ENCODE measurements at places on chromosomes 11 and 22.
A peak's percentile ranks its signal among the peaks of the same experiment; 100 is the strongest.

DNA sequence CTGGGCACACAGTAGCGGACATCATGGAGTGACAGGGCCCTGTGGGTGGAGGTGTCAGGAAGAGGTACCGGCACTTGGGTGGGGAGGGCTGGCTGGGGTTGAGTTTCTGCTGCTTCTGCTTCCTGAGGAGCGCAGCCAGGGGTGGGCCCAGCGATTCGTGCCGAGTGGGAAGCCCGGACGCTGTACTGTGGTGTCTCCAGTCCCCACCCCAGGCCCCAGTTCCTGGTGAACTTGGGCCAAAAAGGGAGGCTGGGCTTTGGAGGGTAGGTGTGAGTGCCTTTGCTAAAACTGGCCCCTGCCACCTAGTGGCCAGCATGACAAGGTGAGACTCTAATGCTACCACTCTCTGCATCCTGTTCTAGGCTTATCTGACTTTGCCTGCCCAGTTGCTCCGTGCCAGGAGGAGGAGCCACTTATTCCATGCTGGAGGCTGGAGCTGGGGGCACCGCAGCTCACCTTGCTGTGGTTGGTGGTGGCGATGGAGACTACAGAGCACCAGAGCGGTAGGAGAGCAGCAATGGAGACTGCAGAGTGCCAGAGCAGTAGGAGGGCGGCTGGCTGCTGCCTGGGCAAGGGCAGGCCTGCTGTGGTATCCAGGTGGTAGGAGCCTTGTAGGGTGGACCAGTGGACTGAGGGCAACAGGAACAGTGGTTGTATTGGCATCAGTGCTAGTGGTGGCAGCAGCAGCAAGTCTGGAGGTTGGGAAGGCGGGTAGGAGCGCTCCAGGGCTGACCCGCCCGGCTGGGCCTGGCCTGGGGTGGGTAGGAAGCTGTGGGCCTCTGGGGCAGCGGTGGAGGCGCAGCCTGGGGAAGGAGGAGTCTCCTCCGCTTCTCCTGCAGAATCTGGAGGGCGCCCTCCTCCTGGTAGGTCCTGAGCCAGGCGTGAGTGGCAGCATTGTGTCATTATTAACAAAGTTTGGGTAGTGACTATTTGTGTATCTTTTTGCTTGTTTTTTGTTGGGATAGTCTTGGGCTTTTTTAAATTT is 2.2 kb upstream of the RFPL2 start:
- no peak for DNase-seq

- DNase-seq, result no peak
These were observed 29.9 kb upstream of the COMT start for GRCh38 chr22:19911540-19912270.

- no peak for DNase-seq
These were observed 7.2 kb upstream of the PLXNB2 start for GRCh38 chr22:50314455-50315288.

- no peak for DNase-seq
These were observed 93.2 kb downstream of the TBC1D22A start for GRCh38 chr22:46855681-46856080.

DNA sequence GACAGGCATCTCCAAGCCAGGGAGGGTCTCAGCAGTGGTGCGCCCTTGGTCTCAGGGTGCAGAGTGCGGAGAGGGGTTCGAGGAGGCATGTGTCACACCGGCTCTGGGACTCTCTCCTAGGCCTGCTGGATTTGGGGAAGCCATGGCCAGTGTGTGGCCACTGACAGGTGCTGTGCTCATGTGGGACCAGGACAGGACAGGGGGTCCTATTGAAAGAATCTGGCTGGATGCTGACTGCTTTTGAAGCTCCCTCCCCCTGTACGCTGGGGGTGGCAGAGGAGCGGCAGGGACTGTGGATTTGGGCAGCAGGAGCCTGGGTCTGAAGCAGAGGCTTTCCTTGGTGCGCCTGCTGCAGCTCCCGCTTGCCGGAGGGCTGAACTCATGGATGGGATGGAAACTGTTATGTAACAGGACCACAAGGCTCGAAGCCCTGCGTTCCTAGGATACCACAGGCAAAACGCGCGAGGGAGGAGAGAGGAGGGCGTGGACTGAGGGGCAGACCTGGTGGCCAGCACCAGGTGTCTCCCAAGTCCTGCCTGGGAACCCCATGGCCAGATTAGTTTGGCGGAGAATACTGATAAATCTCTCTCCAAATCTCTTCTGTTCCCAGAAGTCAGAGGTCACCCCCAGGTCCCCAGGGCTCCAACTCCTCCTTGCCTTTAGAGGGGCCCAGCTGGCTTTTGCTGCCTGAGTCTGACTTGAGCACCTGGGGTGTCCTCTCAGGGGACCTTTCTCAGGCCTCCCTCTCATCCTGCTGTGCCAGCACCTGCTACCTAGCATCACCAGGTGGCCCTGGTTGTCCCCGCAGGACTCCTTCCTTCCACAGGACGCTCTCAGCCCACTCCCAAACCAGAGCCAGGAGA is 13.8 kb upstream of the TEF start:
- no peak for DNase-seq

DNA sequence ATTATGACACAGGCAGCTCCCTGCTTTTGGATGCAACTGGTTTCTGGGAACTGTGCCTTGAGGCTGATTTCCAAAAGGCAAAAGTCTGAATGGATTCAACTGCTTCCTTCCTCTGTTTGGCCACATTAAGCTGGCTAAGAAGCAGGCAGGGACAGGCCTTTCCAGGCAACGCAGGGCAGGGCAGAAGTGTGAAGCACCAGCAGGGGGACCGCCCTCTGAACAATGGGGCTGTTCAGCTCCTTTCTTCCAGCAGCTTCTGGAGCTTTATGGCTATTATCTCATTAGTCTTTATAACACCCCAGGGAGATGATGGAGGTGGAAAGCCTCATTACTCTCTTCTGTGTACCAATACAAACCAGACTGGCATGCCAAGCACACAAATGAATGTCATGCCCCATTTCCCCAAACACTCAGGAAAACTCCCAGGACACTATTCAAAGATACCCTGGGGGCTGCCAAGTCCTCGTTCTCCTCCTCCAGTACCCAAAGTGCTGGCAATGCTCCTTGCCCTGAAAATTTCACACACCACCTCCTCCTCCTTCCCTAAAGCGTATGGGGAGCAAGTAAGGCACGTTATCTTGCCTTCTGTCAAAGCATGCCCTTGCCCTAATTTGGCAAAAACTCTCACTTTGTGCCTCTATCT is 21.3 kb downstream of the MORC2 start:
- DNase-seq, result no peak

GRCh38 chr11:134642206-134642605 is 230.2 kb upstream of the B3GAT1 start:
- DNase-seq, result peak; percentile 7

- DNase-seq, result no peak
These were observed 224.3 kb upstream of the C11orf87 start for GRCh38 chr11:109197656-109198055.

DNA sequence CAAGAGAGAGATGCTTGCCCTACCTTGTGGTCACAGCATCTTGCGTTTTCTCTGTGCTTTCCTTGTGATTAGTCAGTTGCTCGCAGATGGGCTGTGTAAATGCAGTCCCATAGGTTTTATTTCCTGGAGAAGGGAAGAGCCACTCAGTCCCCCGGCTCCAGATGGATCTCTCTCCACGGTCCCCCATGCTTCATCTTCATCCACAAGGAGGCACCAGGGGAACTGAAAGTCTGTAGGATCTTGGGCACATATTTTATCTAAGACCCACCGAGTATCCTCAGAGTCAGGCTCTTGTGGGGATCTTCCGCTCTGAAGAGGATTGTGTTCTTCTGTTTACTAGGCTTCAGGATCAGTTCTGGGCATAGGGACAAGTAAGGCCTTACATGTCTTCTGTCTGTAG is 66.8 kb upstream of the E2F8 start:
- DNase-seq, result no peak

DNA sequence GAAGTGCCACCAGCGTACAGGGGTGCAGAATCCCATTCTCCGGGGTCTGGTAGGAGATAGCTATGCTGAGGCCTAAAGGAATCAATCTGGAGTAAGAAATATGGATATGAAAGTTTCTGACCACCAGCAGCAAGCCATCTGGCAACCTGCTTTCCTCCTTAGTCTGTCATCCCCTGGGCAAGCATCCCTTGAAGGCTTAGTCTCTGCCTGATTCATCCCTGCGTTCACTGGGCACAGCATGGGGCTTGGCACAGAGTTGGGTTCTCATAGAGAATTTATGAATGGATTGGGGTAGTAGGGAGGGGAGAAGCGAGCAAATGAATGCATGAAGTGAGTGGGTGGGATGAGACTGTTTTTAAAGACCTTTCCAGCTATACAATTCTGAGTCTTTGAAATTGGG is 85.8 kb upstream of the NARS2 start:
- DNase-seq, result no peak

- DNase-seq, result no peak
These were observed 24.4 kb downstream of the GRAP2 start for GRCh38 chr22:39925273-39925672.

- DNase-seq, result no peak
These were observed 37.3 kb upstream of the TECTA start for GRCh38 chr11:121063728-121064127.

DNA sequence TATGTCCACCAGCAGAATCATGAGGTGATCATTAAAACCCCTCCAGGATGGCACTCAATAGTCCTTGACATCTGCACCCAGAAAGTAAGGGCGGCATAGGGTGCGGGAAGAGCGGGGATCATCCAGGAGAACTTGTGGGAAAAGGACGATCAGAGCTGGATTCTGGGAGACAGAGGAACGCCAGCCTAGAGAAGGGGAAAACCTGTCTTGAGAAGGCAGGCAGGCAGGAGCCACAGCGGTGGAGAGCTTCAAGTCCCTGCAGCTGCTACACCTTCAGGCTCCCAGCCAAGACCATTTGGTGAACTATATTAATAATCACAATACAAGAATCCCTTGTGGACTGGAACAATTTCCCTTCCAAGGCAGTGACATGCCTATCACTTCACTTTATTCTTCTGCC is 134.3 kb downstream of the BUD13 start:
- DNase-seq, result no peak

GRCh38 chr11:128492903-128493569 is 94.3 kb downstream of the ETS1 start:
- no peak for DNase-seq

GRCh38 chr11:112318184-112318591 is 57.5 kb upstream of the PLET1 start:
- DNase-seq, result no peak

DNA sequence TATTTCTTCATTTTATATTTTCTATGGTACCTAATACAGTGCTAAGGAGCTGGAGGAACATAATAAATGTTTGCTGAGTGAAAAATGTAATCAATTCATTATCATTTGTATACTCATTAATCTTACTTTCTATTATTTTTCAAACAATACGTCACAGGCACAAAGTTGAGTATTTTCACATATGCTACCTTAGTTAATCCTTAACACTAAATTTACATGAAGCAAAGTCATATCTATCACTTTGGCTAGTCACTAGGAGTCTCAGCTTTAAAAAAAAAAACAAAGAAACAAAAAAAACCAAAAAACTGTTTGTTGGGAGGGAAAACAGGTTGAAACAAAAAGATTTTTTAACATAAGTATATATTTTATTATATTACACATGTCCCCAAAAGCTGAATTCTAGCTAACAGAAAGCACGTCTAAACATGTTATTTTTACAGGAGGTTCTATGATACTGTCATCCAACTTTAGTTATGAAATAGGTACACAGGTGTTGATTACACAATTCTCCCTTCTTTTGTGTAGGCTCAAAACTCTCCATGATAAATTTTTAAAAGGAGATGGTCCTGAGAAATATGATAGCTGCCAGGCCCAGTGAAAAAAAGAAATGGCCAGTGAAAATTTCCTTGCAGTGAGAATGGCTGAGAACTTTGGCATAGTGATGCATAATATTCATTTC is 14.3 kb downstream of the HPS5 start:
- DNase-seq, result no peak

GRCh38 chr11:115251126-115251525 is 253.1 kb downstream of the CADM1 start:
- no peak for DNase-seq

DNA sequence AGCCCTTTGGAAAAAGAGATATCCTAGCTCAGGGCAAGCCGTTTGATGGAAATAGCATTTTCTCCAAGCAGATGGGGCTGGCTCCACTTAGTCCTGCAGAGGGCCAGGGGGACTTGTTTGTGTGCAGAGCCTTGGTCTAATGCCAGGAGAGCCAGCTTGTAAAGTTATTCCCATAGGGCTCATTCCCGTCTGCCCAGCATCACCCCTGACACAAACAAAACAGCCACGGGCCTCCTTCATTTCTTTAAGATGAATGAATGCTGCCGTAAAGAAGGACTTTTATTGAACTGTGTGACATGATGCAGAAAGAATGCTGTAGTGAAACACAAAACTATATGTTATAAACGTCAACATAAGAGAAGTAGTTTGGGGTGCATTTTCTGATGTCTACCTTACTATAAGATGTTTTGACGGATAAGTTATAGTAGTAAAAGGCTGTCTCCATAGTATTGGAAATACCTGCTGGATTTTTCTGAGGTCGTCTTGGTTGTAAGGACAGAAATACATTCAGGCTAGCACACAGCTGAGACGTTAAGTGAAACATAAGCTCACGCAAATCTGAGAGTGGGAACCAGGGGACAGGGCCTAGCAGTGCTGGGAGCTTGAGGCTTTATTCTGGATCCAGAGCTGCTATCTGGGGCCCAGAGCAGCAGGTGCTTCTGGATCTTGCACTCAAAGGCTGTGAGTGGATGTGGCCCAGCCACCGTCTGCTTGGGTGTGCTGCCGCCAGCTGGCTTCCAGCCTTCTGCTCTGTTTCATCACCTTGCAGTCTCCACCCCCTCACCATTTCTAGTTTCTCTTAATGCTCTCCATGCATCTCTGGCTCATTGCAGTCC is 53.3 kb downstream of the NCAM1 start:
- DNase-seq, result no peak

GRCh38 chr11:16271258-16271657 is 85.1 kb downstream of the SOX6 start:
- no peak for DNase-seq

DNA sequence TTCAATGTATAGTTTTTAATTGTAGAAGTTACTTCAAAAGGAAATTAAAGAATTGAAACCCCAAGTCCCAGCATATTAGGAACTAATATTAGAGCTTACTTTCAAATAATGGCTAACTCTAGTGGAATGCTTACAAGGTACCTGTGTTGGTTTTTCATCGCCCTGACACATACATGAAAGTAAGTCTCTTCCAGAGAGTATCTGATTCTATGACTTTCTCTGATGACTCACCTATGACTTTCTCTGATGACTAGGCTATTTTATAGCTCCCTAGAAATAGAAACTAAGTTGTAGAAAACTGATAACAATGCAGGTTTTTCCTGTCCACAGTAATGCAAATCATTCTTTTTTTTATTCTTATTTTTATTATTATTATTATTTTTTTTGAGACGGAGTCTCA is 33.6 kb upstream of the MMP7 start:
- DNase-seq, result no peak

GRCh38 chr11:606245-606644 is 9.5 kb downstream of the IRF7 start:
- DNase-seq, result no peak

- no peak for DNase-seq
These were observed 92.2 kb downstream of the PHF21B start for GRCh38 chr22:44917372-44918165.

GRCh38 chr22:48397531-48398180 is 1430.0 kb downstream of the BRD1 start:
- DNase-seq, result no peak

- no peak for DNase-seq
These were observed 11.9 kb upstream of the NARS2 start for GRCh38 chr11:78586452-78587046.

All from mesothelial cell of epicardium (in vitro differentiated cells).